Iris pigment epithelial cell (primary cell): ENCODE measurements at places on chromosomes 2 and 18.

DNA sequence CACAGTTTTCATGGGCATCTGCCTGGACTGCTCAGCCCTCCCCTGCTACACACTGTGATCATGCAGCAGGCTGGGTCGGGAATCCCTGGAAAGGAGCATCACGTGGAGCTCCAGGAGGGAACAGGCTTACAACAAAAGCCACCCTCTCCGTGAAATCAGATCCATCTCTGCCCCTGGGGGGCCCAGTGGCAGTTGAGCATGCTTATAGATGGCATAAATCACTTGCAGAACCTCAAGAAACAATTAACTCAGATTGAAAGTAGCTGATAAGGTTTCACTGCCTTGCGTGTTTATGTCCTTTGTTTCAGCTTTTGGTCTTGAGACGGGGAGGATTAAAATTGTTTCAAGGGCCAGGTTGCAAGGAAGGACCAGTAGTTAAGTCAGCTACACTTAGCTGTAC lies 354.8 kb upstream of the MEIS1 start:
- DNase-seq: no peak

DNA sequence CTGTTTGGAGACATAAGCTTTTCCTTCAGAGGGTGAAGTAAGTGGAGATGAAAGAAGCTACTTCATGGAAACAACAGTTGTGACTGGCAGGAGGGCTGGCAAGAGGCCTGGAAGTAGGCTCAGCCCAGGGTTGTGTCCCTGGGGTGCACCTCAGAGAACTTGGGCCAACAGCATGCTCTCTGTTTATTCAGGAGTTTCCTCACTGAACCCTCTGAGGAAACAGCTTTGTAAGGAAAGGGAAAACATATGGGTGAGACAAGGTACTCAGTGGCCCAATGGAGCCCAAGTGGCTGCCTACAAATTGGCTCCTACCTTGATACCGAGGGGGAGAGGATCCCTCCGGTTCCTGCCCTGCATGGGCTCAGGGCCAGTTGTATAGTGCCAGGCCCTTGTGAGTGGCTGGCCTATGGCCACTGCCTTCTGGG lies 115.5 kb upstream of the ITGA6 start:
- no peak for DNase-seq

DNA sequence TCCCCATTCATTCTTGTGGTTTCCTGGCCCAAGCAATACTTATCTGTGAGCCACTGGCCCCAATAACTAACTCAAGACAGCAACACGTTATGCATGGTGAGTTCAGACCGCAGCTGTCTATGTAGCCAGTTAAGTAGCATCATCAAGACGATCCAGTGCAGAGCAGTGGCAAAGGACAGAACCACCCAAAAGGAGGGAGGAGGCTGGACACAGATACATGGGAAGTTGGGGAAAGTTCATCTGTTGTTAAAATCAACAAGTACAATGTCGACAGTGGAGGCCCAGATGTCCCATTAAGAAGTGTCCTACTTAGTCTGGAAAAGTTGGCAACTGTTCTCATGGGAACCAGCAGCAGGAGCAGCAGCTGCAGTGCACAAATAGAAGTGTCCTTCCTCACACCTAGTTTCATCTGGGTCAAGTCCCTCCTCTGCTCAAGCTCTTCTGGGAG lies 106.9 kb upstream of the THOC1 start:
- peak; percentile 23 for DNase-seq

DNA sequence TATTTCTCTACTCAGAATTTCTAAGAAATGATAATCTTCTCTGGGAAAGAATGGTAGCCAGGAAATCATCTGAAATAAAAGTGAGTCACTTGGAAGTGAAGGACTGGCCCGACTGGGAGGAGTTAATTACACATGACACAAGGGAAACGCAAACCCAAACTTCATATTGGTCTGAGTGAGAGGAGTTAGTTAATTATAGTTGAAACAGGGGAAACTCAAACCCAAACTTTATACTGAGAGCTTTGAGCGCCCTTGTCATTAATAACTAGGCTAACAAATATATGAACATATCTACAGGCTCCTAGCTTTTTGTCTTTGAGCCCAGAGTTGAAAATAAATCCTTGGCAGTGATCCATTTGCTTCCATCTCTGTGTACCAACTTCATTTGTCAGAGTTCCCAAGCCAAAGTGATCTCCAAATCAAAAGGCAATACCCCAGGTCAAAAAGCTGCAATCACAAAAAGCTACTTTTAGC lies 187.8 kb upstream of the COL3A1 start:
- DNase-seq: peak; percentile 91

DNA sequence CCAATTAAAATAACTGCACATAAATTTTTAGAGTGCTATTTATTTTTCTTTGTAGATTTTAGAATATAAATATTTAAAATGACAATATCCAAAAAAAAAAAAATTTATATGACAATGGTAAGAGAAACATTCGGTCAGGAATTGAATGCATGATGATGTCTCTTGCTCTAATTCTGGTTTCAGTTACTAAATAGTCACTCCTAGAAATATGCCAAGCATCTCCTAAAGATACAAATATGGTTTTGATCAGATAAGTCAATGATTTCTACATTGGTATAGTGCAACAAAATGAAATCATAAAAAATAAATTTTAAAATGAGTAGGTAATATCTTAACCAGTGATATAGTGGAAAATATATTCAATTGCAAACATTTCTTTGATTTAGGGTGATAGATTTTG lies 95.9 kb upstream of the ACKR3 start:
- no peak for DNase-seq

DNA sequence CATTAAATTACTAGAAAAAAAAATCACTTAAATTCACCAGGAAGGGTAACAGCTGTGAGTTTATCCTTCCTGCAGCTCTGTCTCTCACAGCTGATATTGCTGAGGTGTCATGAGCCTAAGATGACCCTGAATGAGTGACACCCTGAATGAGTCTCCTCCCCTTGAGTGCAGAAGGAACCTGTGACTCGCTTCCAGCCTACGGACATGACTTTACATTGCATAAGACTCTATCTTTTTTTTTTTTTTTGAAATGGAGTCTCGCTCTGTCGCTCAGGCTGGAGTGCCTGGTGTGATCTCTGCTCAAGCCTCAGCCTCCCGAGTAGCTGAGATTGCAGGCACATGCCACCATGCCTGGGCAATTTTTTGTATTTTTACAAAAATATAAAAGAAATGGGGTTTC lies 14.1 kb downstream of the MRO start:
- DNase-seq: peak; percentile 17

DNA sequence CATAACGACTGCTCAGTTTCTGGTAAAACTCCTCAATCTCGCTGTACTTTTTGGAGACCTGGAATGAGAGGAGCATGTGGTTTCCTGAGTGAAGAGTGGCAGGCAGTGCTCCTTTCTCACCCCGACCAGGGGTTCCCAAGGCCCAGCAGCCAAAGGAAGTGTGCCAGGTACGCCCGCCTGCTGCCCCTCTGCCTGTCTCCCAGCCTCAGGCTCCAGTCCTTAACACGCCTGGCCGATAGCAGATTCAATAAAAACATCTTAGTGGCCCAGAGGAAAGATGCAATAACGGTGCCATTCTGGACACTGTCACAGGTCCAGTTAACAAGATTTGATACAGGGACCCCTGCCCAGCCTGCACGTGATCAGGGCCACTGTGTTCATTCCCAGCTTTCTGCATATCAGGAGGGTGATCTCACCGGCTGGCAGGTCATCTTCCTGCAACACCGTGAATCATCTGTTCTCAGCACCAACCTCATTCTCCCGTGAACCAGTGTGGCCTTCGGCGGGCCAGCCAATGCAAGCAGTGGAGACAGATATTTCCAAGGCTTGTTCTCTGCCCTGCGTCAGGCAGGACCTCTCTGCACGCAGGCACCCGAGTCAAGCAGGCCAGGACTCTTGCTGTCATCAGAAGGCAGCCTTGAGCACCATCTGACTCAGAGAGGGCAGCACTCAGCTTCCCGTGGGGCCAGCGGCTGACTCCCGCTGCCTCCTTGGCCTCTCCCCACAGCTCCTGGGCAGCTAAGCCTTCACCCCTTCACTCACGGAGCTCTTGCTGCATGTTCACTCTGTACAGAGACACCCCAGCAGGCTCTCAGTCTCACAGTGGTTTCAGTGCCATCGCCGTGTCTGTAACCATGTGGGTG lies 9.5 kb downstream of the HS1BP3 start:
- peak; percentile 83 for DNase-seq

GRCh38 chr2:20052229-20052851 lies 912 bp upstream of the LAPTM4A start:
- peak; percentile 59 for DNase-seq

- DNase-seq: peak; percentile 67
Observed at GRCh38 chr18:74139888-74140287, 7.7 kb downstream of the FBXO15 start.

DNA sequence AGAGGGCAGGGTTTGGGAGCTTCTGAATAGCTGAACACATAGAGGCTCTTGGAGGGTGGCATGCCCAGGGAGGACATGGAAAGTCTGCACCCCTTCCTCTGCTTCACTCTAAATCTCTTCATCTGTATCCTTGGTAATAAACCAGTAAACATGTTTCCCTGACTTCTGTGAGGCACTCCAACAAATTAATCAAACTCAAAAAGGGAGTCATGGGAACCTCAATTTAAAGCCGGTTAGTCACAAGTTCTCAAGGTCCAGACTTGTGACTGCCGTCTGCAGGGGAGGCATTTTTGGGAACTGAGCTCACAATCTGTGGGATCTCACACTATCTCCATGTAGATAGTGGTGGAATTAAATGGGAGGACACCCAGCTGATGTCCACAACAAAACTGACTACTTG lies 33.1 kb upstream of the STON1 start:
- DNase-seq: peak; percentile 97

DNA sequence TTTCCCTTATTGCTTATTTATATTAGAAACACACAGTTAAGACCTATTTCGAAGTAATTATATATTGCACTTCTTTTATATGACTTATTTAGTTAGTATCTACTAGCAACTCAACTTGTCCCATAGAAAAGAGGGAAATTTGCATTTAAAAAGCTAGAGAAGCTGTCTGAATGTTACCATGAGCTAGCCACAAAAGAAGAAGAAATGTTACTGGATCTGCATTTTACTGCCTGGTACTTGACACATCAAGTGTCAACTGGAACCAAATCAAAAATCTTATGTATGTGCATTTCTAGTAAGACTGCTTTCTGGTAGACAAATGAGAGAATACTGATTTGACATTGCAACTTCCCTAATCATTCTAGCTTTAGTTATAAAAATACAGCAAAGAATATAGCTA lies 424.6 kb upstream of the VRK2 start:
- DNase-seq: no peak

DNA sequence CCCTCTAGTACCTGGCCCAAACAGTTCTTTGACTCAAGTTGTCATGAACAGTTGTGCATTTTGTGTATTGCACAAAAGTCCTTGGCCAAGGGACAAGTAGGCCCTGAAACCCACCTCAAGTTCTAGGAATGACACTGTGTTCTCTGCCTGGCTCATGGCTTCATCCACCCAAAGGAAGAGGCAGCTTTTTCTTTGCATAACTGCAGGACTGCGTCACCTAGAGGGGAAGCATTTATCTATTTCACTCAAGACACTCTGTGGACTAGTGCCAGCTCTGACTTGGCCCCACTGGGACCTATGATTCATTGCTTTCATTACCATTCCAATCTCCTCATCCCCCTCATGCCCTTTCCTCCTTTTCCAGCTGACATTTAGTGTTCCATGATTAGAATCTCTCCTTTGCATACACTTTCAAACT lies 119.3 kb upstream of the SIX2 start:
- peak; percentile 97 for DNase-seq

- DNase-seq: no peak
Observed at GRCh38 chr2:62071760-62072680, 123.9 kb upstream of the B3GNT2 start.
